SJSA1 (cell line): ENCODE measurements at places on chromosomes 4 and X. TPM values are rescaled to one million over a fixed set of nuclear protein-coding genes. Genes with fewer than 3 reads are reported as not detected.

GRCh38 chr4:126853715-126854114, 779.0 kb upstream of the INTU start:
- DNase-seq = no peak
- no peak overlapping the region for H3K27ac ChIP-seq
- peaks cover 17% of the 10 kb centered on the region for H3K4me1 ChIP-seq
- H3K36me3 ChIP-seq = no peaks in the 10 kb centered on the region
- no peak overlapping the region for H3K4me3 ChIP-seq
- H3K27me3 ChIP-seq = no peaks in the 10 kb centered on the region

GRCh38 chr4:185728893-185729292, 83.1 kb downstream of the SORBS2 start:
- H3K4me1 ChIP-seq = peaks cover 8% of the 10 kb centered on the region
- DNase-seq = no peak

Gene TLR8
- not detected in 2 replicates for total RNA-seq

- H3K27ac ChIP-seq = no peak overlapping the region
- no peaks in the 10 kb centered on the region for H3K27me3 ChIP-seq
- no peaks in the 10 kb centered on the region for H3K36me3 ChIP-seq
- no peak for DNase-seq
- H3K4me3 ChIP-seq = no peak overlapping the region
Observed at GRCh38 chrX:77455437-77455836, 8.2 kb downstream of the FGF16 start.

DNA sequence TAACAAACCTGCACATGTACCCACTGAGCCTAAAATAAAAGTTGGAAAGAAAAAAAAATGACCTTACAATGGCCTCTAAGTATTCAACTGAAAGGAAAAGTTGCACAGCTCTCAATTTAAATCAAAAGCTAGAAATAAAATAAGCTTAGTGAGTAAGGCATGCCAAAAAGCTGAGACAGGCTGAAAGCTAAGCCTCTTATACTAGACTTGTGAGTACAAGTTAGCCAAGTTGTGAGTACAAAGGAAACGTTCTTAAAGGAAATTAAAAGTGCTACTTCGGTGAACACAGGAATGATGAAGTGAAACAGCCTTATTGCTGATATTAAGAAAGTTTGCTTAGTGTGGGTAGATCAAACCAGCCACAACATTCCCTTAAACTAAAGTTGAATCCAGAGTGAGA, 707.9 kb upstream of the PITX2 start:
- no peaks in the 10 kb centered on the region for H3K27me3 ChIP-seq
- H3K4me1 ChIP-seq = no peaks in the 10 kb centered on the region
- DNase-seq = no peak
- H3K36me3 ChIP-seq = no peaks in the 10 kb centered on the region
- H3K27ac ChIP-seq = no peak overlapping the region

DNA sequence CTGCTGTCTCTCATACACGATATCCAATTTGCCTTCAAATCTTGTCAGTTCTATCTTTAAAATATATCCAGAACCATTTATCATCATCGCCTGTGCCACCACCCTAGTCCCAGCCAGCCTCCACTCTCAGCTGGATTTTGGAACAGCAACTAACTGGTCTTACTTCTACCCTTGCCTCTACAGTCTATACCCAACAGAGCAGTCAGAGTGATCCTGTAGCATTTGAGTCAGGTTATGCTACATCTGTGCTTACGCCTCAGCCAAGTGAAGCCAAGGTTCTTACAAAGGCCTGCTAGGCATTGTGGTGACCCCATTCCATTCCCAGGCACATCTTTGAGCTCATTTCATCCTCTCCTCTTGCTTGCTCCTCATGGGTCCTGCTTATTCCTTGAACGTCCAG, 95.7 kb upstream of the ACSL1 start:
- no peaks in the 10 kb centered on the region for H3K4me1 ChIP-seq
- no peak overlapping the region for H3K4me3 ChIP-seq
- no peak overlapping the region for H3K27ac ChIP-seq
- no peaks in the 10 kb centered on the region for H3K36me3 ChIP-seq

Gene CT47C1
- total RNA-seq = not detected in 2 replicates

- no peak overlapping the region for H3K4me3 ChIP-seq
- no peaks in the 10 kb centered on the region for H3K27me3 ChIP-seq
- no peak overlapping the region for H3K27ac ChIP-seq
- H3K4me1 ChIP-seq = peaks cover 13% of the 10 kb centered on the region
- DNase-seq = no peak
- H3K36me3 ChIP-seq = no peaks in the 10 kb centered on the region
Observed at GRCh38 chrX:17438221-17438620, 63.2 kb downstream of the NHS start.

DNA sequence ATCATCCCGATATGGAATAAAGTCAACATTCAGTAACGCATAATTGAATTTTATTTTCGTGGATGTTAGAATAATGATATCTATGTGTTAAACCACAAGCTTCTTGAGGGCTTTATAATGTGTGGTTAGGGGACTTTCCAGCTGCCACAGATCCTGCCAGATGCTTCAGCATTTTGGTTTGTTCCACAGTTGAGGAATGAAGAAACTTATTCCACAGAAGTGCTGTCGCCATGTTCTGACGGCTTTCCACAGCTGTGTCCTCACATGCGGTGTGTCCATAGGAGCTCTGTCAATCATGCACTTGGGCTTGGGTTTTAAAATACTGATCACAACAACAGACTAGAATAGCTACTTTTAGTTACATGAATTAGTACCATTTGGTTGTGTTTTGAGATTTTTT, 411.9 kb downstream of the TRIML1 start:
- no peak overlapping the region for H3K27ac ChIP-seq
- H3K27me3 ChIP-seq = no peaks in the 10 kb centered on the region
- no peak overlapping the region for H3K4me3 ChIP-seq
- no peaks in the 10 kb centered on the region for H3K4me1 ChIP-seq
- H3K36me3 ChIP-seq = no peaks in the 10 kb centered on the region
- DNase-seq = no peak

- H3K27ac ChIP-seq = no peak overlapping the region
- H3K4me1 ChIP-seq = no peaks in the 10 kb centered on the region; the same call in 1 of the 2 replicates
- DNase-seq = no peak
- H3K4me3 ChIP-seq = no peak overlapping the region
Observed at GRCh38 chr4:101339332-101339731, 8.0 kb downstream of the PPP3CA start.

DNA sequence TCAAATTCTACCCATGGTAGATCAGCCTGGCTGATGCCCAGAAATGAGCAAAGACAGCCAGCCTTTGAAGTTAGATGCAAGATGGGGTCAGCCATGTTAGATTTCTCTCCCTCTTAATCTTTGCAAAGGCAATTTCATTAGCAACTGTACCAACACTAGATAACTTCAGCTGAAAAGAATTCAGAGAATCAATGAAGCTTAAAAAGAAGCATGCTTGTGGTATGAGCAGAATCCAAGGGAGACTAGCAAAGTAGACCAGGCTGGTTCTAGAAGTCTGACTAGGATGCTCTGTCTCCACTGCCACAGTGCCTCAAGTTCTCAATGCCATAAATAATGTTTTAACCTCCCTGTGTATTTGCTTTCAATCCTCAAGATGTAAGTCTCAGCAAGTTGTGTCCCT, 247.3 kb downstream of the SLC7A11 start:
- H3K4me3 ChIP-seq = no peak overlapping the region
- no peak for DNase-seq
- H3K27me3 ChIP-seq = no peaks in the 10 kb centered on the region
- H3K27ac ChIP-seq = no peak overlapping the region
- no peaks in the 10 kb centered on the region for H3K36me3 ChIP-seq

GRCh38 chrX:29477878-29478277, 737.5 kb upstream of the MAGEB2 start:
- no peaks in the 10 kb centered on the region for H3K4me1 ChIP-seq
- H3K27ac ChIP-seq = no peak overlapping the region
- H3K4me3 ChIP-seq = no peak overlapping the region
- no peaks in the 10 kb centered on the region for H3K27me3 ChIP-seq
- H3K36me3 ChIP-seq = no peaks in the 10 kb centered on the region
- DNase-seq = no peak

Gene YY2
- 0.53 and 1.7 TPM in 2 replicates for total RNA-seq

DNA sequence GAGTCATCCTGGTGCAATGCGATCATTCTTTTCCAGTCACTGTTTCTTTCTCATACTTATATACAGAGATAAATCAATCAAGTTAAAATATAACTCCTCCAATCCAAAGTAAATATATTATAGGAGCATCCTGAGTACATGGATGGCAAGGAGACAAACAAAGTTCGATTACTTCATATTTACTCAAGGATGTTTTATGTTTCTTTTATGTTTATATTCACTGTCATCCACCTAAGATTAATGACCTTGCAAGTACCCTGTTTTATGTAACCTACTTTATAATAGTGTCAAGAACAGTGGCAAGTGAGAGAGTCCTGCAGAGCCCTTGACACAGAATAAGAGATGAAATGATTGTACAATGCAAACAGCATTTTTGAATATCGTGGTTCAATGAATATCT, at the start of gene UGT2B11:
Gene UGT2B11 (minus strand): TSS at position 33 of the 400 bp plus-strand sequence. CDS start 26 bp downstream, at position 7.
- H3K27me3 ChIP-seq = no peaks in the 10 kb centered on the region
- DNase-seq = no peak
- no peaks in the 10 kb centered on the region for H3K4me1 ChIP-seq
- no peak within 1 kb of the TSS for H3K27ac ChIP-seq
- no peaks in the 10 kb centered on the region for H3K36me3 ChIP-seq

Gene SLC49A3
- total RNA-seq = not detected in 2 replicates

Gene TAF7L
- total RNA-seq = 0.08 TPM in 1 of 2 replicates, not detected in the other

DNA sequence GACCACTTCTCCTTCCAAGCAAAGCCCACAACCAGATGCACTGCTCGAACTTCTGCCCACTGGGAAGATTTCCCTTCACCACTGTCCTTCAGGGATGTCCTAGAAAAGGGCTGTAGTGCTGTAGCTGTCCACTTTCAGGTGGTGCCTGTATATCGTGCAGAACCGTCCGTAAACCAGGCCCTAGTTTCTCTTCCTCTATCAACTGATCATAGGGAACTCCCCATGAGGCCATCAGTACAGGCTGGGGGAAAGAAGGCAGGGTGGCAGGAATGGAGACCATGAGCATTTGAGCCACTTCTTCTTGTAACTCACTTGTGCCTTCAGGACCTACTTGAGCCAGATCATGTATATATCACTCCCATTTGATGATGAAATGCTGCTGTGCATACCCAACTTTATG, 57.3 kb upstream of the FAM9B start:
- H3K27me3 ChIP-seq = no peaks in the 10 kb centered on the region
- no peaks in the 10 kb centered on the region for H3K36me3 ChIP-seq
- no peaks in the 10 kb centered on the region for H3K4me1 ChIP-seq
- DNase-seq = no peak
- H3K27ac ChIP-seq = no peak overlapping the region
- no peak overlapping the region for H3K4me3 ChIP-seq

DNA sequence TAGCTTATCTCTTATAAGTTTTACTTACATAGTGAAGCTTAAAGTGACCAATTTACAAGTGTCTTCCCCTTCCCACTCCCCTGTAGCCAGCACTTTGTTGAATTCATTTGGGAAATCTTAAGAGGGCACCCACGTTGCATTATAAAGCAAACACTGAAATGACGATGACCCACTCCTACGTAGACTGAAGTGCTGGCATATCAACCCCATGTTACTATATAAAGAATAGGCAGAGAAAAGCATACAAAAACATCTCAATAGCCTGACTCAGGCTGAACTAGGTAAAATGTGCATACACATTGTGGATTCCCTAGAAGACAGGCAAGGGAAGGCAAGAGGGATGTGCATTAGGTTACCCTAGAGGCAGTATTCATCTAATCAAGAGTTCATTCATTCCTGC, 313.4 kb downstream of the TENM3 start:
- no peaks in the 10 kb centered on the region for H3K27me3 ChIP-seq
- H3K27ac ChIP-seq = peak overlapping the region; percentile 84
- no peak overlapping the region for H3K4me3 ChIP-seq
- no peaks in the 10 kb centered on the region for H3K36me3 ChIP-seq
- DNase-seq = peak; percentile 84

DNA sequence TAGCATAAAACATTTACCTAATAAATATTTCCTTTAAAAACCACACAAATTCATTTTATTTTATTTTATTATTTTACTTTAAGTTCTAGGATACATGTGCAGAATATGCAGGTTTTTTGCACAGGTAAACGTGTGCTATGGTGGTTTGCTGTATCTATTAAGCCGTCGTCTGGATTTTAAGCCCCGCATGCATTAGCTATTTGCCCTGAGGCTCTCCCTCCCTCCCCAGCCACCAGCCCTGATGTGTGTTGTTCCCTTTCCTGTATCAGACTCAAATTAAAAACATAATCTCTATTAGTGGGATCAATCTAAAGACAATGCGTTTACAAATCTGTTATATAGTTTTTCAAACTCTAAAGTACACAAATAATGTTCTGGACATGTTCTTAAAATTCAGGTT, 1.2 kb upstream of the HTN3 start:
- no peaks in the 10 kb centered on the region for H3K27me3 ChIP-seq
- H3K4me3 ChIP-seq = no peak overlapping the region
- no peaks in the 10 kb centered on the region for H3K4me1 ChIP-seq
- no peak for DNase-seq
- no peaks in the 10 kb centered on the region for H3K36me3 ChIP-seq

Gene LRCH2
- total RNA-seq = 0.03 and 0.89 TPM in 2 replicates

DNA sequence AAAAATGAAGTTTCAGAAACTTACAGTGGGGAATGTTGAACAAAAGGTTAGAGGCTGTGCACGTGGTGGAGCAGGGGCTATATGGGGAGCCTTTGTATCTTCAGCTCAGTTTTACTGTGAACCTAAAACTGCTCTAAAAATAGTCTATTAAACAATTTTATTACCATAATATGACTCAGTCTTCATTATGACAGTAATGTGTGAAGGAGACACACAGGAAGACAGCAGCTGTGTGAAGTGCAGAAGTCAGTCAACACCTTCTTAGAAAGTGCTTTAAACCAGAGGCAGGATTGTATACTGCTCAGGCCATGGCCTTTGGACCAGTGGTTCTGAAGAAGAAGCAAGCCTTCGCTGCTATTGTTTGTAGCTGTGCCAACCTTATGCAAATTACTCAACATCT, 89.7 kb downstream of the ARHGAP10 start:
- no peaks in the 10 kb centered on the region for H3K27me3 ChIP-seq
- peaks cover 30% of the 10 kb centered on the region for H3K36me3 ChIP-seq
- no peak overlapping the region for H3K4me3 ChIP-seq
- no peak overlapping the region for H3K27ac ChIP-seq

DNA sequence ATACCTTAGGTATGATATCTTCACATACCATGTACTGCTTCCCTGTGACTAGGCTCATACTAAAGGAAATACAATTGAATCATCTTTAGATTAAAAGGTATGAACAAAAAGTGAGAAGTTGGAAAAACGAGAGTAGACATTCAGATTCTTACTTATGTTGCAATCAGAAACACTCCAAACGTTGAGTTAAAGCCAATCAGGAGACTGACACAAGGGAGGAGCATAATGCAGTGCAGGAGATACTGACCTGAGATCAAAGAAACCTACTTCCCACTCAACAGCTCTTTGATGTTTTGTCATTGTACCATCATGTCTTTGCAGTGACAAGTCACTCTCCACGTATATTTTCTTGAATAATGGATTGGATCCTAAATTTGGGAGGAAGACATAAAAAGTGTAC, 8.9 kb upstream of the PCDH18 start:
- peaks cover 3% of the 10 kb centered on the region; the same call in 1 of the 2 replicates for H3K4me1 ChIP-seq
- DNase-seq = no peak
- H3K4me3 ChIP-seq = no peak overlapping the region
- H3K36me3 ChIP-seq = no peaks in the 10 kb centered on the region
- no peak overlapping the region for H3K27ac ChIP-seq
